ENCODE measurements at places on chromosomes 6 and 20.

DNA sequence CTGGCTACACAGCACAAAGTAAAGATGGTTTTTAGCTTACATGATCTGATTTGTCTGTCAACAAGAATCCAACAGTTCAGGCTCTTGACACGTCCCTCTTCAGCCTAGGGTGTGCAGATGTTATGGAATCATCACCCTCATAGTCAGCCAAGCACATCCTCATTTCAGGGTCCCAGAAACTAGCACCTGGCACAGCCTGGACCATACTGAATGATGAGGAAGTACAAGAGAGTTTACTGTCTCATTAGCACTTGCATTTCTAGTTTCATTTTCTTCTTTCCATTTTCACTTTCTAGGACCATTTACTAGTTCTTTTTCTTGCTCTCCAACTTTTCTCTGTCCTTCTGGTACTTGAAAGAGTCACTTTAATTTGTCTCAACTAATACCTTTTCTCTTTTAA, 6.5 kb downstream of the RIPOR2 start:
- no peak for DNase-seq

DNA sequence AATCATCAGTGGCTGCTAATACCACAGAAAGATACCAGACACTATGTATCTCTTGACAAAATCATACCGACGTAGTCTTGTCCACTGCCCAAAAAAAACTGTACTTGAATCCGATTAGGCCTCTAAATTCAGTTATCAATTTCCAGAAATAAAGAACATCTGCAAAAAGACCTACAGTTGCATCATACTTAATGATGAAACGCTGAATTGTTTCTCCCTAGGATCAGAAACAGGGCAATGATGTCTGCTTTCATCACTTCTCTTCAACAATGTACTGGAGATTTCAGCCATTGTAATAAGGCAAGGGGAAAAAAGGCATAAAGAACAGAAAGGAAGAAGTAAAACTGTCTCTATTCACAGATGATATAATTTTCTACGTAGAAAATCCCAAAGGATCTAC, 152.0 kb downstream of the TASP1 start:
- DNase-seq, result no peak

DNA sequence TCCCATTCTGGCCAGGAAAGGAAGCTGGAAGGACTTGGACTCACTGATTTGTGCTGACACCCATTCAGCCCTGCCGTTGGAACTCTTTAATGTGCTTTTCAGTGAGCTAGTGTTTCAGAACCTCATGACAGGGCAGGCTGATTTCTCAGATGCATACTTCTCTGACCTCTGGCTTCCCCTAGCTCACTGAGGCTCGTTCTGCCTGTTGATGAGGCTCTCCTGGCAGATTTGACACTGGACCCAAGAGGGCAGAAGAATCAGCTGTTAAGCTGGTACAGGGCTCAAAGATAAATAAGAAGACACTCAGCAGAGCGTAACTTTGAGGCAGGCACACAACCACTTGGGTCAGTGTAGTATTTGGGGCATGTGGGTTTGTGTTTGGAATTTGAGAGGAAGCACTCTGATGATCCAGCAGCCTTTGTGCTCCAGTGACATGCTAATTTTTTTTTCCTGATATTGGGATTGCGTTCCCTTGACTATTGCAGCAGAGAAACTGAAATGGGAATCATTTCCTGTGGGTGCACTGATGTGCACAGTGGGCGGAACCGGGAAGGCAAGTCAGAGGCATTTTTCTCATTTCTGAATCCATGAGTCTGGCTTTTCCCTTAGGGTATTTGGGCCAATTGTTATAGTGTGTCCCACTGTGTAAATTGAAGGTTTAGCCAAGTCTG, 80.2 kb downstream of the CARMIL1 start:
- peak; percentile 76 for DNase-seq

- DNase-seq, result no peak
Observed at GRCh38 chr20:51571460-51571794, 28.9 kb upstream of the NFATC2 start.

DNA sequence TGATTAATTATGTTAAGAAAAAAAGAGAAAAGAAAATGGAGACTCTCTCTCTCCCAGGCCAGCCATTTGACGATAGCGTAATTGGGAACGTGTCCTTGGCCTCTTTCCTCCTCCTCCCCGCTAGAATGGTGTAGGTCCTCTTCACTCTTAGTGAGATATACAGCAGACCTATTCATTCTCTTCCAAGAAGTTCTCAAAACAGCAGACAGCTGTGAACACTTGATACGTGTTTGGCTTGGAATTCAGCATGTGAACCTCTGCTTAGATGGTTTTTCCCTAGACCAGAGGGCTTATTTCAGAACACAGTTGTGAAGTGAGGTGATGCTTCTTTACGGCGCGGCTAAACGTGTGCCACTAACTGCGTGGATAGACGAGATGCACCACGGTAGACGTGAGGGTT, 32.6 kb upstream of the TULP4 start:
- DNase-seq, result no peak

GRCh38 chr20:14566505-14566904, 229.1 kb upstream of the FLRT3 start:
- DNase-seq, result no peak

All from amygdala (tissue), 56 donors.